ENCODE measurements at places on chromosomes 12 and 14.

GRCh38 chr14:69848903-69849391 lies 30.3 kb upstream of the SMOC1 start:
- no peak for DNase-seq

GRCh38 chr12:124771462-124772288 lies 92.0 kb downstream of the SCARB1 start:
- peak; percentile 77 for DNase-seq

GRCh38 chr14:24157331-24157730 lies 3.7 kb upstream of the IRF9 start:
- DNase-seq = no peak

DNA sequence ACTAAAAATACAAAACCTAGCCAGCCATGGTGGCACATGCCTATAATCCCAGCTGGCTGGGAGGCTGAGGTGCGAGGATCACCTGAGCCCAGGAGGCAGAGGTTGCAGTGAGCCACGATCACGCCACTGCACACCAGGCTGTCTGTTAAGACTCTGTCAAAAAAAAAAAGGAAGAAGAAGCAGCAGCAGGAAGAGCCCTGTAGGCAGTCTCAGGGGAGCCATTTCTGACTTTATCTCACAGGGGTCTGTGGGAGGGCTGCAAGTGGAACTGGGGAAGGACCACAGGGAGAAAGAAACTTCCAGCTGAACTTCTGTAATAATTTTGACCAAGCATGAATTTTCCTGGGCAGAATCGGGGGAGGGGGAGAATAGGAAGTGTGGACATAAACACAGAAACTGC lies 32.7 kb downstream of the GARIN6 start:
- no peak for DNase-seq

DNA sequence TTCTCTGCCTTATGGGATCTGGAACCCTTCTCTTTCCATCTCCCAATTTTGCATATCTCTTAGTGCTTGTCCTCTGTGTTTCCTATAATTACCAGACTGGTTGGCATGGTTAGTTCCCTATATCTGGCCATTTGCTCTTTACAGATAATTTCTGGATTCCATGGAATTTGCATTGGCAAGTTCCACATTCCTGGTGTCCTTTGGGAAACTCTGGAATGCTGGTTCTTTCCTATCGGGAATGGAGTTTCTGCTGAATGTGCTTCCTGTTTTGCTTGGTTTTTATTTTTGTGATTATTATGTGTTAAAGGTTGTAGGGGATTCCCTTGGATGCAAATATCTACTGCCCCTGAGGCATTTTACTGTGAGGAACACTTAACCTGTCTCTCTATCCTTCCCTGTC lies 193.0 kb upstream of the BTG1 start:
- DNase-seq = no peak

DNA sequence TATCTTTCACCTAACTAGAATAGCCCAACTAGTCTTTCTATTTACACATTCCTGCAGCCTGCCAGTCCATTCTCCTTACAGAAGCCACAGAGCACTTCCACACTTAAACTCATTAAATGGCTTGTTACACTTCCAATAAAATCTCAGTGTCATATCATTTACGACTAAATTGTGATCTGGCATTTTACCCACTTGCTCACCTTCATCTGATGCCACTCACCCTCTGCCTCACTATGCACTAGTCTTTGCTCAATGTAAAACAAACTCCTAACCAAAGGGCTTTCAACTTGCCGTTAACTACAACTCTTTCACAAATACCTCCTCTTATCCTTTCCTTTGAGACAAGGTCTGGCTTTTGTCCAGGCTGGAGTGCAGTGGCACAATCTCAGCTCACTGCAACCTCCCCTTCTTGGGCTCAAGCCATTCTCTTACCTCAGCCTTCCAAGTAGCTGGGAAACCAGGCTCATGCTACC lies 24.1 kb downstream of the YAF2 start:
- DNase-seq = no peak

DNA sequence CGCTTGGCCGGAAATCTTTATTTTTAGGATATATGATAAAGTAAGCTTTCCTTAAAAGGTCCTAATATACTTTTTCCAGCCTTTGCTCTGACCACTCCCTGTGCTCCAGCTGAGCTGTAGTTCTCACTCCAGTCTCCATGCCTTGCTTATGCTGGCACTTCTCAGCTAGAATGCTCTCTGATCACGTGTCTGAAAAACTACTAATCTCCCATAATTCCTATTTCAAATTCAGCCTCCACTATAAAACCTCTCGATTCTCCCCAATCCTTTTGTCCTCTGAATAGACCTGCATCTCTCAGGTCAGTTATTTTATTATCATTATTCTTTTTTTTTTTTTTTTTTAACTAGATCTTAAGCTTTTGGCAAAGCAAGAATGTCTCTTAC lies 3.7 kb downstream of the BIN2 start:
- DNase-seq = no peak

DNA sequence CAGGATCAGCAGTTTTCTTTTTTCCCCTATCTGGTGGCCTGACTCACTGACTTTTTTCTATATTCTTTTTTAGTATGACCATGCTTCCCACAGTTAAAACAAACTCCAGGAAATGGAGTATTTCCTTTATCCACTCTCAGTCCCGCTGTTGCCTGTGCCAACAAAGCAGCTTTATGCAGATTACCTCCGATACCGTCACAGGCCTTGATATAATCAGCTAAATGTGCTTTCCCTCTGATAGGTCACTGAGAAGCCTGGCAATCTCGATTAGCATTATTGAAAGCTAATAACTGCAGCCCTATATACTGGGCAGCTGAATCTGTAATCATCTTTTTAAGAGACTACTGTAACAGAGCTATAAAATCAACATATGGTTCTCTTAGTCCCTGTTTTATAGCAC lies 243.6 kb downstream of the KIF21A start:
- DNase-seq = no peak

GRCh38 chr12:97452839-97453238 lies 9.8 kb upstream of the RMST start:
- no peak for DNase-seq

- DNase-seq = no peak
Observed at GRCh38 chr12:93297536-93297935, 80.2 kb upstream of the NUDT4 start.

DNA sequence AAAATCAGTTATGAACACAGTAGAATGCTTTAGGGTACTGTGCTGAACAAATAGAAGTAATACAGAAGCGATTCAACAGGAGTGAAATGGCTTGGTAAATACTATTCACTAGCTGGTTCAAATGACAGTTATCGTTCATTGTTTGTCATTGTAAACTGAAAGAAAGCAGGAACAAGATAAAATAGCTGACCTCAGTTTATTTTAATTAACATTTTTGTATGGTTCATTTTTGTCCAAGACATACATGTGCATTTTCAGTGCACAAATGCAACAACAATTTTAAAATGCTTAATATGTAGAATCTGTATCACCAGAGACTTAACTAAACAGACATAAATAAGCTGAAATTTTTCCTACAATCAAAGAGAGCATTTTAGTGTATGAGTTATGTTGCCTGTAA lies 49.9 kb downstream of the ALX1 start:
- no peak for DNase-seq

DNA sequence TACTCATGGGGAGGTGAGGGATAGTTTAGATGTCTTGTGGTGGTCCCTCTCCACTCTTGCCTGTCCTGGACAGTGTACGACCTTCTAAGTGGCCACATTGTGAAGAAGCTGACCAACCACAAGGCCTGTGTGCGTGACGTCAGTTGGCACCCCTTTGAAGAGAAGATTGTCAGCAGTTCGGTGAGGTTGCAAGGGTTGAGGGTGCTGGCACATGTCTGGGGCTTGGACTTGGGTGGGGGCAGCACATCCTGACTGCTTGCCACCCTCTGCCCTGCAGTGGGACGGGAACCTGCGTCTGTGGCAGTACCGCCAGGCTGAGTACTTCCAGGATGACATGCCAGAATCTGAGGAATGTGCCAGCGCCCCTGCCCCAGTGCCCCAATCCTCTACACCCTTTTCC lies 7.6 kb upstream of the FITM1 start:
- DNase-seq = no peak

GRCh38 chr14:87196436-87196835 lies 796.5 kb downstream of the GALC start:
- no peak for DNase-seq

DNA sequence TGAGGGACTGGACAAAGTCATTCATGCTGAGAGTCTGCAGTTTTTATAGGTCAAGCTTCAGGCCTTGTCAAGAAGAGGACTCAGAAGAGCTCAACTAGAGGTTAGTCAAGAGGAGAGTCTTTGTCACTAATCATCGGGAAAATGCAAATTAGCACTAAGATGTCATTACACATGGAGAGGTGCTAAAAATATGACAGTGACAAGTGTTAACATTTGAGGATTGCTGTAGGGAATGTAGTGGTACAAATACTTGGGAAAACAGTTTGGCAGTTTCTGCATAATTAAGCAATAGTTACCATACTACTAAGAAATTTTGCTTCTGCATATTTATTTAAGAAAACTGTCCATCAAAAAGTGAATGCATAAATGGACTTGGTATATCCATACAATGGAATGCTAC lies 60.9 kb upstream of the CSRP2 start:
- DNase-seq = no peak

DNA sequence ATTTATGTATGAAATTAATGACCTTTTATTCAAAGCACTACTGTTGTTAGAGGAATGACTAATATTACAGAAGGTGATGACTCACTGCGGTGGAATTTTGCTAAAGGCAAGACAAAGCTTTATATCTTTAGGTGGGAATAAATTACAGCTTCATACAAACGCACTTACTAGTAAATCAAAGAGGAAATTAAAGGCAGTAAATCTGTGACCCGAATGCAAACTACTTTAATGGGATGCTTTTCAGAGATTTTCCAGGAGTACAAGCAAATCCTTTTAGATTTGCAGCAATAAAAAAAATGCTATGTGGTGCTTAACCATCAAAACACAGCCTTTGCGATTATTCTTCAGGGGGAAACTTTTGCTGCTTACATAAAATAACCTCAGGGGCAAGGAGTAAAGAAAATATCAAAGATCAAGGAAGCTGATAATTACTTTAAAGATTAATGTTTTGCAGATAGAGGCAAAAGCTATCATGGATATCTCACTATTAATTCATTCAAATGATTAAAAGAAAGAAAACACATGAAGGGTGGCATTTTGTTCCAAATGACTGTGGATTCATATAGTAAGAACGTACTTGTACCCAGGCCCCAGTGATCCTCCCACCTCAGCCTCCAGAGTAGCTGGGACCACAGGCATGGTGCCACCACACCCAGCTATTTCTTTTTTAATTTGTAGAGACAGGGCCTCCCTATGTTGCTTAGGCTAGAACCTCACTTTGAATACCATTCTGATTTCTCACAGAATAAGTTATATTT lies 98.9 kb downstream of the DENND5B start:
- DNase-seq = peak; percentile 13

DNA sequence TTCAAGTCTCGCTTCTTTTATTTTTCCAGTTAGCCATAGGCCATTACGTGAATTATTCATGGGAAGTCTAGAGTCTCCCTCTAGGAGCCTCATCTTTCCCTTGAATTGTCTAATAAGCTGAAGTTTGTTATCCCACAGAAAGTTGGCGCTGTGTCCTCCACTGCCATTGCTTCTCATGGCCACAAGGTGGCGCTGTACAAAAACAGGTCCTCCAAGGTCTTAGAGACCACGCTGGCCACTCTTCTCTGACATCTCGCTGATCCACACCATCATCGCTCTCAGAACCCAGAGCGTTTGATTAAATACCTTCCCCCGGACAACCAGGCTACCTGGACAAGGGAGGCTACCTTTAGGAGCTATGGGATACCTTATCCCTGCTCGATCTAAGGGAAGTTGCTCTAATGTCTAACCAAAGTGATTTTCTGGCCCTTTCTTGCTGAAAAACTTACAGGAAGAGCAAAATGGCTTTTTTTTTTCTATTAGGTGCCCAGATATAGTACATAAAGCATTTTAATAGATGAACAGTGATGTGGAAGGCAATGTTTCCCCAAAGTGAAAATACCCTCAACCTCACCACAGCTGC lies 110.0 kb downstream of the CCDC60 start:
- peak; percentile 31 for DNase-seq

- peak; percentile 56 for DNase-seq
Observed at GRCh38 chr12:108495054-108495453, 20.0 kb upstream of the FICD start.

- DNase-seq = no peak
Observed at GRCh38 chr14:56416213-56416612, 163.4 kb upstream of the TMEM260 start.
